ENCODE measurements at places on chromosomes 3 and 15.

DNA sequence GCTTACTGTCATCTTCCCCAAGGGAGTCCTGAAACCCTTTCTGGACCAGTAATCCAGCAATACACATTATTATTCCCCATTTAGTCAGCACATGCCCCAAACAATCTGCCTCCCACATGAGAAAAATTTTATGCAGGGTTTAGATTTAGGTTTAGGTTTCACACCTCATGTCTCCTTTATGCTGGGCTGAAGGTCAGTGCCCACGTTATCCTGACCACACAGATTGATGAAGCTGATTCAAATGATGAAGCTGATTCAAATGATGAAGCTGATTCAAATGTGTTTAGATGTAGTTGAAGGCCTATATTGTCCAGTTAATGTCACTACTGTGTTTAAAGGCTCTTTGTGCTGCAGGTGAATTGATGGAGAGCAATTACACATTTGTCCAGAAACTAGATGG lies 18.1 kb upstream of the ZBED2 start:
- DNase-seq: no peak

- DNase-seq: no peak
These were observed 103.4 kb downstream of the ARRDC4 start for GRCh38 chr15:98063871-98064270.

GRCh38 chr15:61994216-61994615 lies 66.0 kb downstream of the VPS13C start:
- no peak for DNase-seq

DNA sequence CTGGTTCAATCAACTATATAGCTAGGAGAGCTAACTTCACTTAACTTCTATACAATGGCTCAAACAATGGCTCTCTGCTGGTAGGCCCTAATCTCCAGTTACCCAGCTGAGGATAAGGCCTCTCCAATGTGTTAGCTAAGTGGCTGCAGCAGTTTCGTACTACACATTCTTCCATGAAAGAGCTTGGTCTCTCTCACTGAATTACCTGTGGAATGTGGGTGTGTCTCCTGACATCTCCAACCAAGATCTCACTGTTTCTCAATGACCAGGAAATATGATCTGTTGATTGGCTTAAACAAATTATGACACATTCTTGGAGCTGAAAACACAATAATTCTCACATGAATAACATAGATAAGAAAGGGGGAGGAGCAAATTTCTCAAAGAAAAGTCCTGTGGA lies 169.8 kb upstream of the ROBO1 start:
- no peak for DNase-seq

DNA sequence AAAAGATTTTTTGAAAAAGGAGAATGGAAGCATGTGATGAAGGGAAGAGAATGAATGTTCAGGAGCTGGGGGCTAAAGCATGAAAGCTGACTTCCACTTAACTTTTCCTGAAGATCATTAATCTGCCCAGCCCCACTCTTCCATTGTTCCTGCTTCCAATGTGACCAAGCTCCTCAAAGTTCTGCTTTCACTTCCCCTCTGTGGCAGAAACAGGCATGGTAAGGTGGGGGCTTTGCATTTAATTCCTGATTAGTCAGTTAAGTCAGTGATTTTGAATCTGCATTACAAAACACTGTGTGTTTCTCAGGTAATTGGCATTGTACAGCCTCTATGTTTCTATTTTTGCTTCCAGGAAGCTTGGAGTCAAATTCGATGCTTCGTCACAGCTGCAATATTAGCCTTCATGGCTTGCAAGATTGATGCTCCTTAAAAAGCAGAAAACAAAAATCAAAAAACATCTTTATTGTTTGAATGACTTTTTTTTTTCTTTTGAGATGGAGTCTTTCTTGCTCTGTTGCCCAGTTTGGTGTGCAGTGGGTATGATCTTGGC lies 7.3 kb upstream of the TM6SF1 start:
- no peak for DNase-seq

GRCh38 chr3:52225452-52226228 lies at the start of gene TLR9:
TSS of gene TLR9 (minus strand) at chr3:52225645. CDS start at chr3:52225529, 116 bp downstream.
- DNase-seq: peak; percentile 82

DNA sequence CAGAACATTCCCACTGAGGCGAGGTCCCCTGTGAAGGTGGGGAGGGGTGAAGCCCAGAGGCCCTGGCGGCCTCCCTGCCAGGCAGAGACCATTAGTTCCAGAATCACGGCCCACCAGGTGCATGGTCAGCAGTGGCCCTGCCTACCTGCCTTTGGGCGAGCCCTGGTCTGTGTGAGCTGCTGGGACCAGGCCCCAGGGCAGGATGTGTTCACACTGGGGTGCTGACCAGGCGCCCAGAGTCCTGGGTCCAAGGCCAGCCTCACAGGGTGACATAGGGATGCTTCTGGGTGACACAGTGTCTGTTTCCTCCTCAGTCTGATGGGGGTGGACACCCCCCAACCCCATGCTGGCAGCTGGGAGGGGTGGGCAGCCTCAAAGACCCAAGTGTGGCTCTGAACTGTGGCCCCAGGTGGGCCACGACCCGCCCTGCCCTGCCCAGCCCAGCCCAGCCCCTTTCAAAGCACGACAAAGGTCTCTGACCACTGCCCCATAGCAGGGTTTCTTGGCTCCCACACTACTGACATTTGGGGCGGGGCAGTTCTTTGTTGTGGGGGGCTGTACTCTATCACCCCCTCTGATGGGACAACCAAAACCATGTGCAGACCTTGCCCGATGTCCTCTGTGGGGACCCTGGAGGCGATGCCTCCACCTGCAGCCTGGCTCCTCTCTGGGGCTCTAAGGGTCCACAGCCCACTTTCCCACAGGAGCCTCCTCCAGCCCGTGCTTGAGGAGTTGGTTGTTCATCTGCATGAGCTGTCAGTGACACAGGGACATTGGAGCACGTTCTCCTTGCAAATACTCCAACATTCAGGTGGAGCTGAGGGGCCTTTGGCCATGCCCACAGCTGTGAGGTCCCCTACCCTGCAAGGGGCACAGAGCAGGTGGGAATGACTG lies 44.8 kb upstream of the SLC41A3 start:
- no peak for DNase-seq

- DNase-seq: no peak
These were observed 52.2 kb upstream of the STXBP5L start for GRCh38 chr3:120855665-120856437.

DNA sequence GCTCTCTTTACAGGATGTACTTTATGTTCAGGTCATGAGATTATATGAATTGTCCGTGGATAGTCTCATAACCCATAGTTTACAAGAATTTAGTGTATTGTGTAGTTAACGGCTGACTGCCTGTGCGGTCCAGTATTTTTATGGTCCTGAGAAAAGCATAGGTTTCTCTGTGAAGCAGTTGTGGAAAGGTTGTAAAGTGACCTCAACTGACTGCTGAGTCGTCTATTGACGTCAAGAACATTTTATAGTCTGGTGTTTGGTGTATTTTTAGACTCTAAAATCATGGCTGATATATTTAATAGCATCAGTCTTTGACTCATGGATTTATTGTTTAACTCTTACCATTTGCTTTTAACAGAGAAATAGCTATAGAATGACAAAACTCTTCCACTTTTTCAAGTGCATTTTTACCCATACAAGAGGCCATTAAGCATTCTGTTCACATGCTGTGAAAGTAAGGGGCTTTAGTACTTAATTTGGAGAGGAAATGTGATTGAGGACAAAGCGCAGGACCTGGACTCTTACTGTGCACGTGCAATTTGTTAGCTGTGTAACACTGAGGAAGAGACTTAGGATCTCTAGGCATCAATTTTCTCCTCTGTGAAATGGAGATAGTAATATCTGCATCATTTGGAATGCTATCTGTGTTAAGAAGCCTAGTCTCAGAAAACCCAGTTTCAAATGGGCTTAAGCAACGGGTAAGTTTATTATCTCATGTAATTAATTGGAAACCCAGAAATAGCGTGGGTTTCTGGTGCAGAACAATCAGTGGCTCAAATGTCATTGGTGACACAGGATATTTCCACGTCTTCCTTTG lies 240.8 kb downstream of the NFKBIZ start:
- DNase-seq: no peak

DNA sequence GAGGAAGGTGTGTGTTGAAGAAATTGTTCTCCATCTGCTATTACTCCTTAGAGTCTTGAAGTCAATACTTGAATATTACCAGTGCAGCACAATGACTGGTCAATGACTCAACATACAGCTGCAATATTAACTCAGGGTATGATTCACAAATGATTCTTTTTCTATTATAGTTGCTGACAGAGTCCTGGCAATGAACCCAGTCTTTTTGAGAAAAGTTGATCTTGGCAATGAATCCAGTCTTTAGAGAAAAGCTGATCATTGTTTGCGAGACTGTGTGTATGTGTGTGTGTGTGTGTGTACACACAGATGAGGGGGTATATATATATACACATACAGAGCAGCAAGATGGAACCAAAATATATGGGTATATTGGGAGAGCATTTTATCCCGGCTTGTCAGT lies 315.1 kb downstream of the ZNF385D start:
- no peak for DNase-seq

DNA sequence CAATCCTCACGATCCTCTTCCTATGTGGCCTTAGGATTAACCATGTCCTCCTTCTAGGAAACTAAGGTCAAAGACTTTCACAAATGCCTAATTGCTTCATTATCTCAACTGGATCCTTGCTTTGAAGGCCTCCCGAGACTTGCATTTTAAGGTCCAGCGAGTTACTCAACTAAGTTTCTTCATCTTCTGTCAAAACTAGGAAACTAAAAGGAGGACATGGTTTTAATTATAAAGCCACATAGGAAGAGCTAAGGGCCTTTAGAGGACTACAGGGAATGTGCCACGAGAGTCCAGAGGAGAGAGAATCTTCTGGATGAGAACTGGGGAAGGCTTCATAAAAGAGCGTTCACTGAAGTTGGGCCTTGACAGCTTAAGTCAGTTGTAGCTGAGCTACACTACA lies 87.8 kb upstream of the LPP start:
- DNase-seq: no peak

GRCh38 chr3:100047455-100048141 lies 66.7 kb downstream of the FILIP1L start:
- no peak for DNase-seq

DNA sequence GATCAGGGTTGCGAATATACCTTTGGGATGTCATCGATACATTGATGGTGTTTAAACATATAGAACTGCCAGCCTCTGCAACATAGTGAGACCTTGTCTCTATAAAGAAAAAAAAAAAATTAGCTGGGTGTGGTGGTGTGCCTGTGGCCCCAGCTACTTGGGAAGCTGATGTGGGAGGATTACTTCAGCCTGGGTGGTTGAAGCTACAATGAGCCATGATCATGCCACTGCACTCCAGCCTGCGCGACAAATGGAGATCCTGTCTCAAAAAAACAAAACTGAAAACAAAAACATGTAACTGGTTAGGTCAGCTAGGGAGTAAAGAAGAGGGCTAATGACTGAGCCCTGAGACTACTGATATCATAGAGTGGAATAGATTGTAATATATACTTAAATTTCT lies 30.7 kb upstream of the MGA start:
- DNase-seq: no peak

- DNase-seq: no peak
These were observed 236.5 kb downstream of the RPLP1 start for GRCh38 chr15:69689133-69689532.

DNA sequence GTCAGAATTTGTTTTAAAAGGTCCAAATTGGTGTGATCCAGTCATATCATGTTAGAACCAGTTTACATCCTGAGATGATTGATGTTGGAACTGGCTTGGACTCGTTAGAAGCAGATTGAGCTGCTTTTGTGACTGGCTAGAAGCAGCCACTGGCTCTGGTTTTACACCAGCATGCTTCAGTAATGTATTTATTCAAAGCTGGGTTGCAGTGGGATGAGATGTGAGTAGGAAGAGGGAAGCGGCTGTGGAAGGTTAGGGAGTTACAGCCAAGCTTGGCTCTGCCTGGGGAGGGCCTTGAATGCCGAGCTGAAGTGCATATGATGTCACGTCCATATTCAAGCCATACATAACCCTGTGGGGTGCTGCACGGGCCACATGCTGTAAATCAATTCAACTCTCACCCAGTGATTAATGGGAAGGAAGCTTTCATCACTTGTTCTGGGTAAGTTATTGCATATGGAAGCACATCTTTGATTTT lies 104.0 kb upstream of the SMAD3 start:
- no peak for DNase-seq

- no peak for DNase-seq
These were observed 53.7 kb downstream of the RGMA start for GRCh38 chr15:93035092-93035915.

DNA sequence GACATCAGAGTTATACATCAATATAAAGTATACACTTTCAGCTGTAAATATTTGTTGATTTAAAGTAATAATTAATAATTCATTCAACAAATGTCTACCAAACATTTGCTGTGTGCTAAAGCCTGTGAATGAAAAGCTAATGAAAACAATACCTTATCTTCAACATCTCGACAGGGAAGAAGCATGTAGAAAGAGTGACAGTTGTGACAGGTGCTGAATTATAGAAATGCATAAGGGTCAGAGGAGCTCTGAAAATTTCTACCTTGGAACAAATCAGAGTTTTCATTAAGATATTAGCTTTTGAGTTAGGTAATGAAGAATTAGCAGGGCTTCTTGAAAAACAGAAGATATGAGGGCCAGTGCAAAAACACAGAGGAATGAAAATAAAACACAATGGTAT lies 739.2 kb downstream of the VGLL3 start:
- no peak for DNase-seq

DNA sequence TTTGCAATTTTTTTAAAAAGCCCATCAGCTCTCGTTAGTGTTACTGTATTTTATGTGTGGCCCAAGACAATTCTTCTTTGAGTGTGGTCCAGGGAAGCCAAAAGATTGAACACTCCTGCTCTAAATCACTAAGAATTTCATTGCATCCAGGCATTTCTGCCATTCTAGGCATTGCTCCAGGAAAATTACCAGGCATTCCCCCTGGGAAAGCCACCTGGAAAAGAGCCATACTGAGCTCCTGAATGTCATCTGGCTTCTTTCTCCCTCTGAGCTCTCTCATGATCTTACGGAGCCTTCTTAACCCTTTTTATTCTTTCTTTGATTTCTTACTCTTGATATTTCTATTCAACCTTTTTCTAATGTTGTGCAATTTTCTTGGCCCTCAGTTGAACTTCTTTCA lies 202.2 kb downstream of the DOCK3 start:
- no peak for DNase-seq

DNA sequence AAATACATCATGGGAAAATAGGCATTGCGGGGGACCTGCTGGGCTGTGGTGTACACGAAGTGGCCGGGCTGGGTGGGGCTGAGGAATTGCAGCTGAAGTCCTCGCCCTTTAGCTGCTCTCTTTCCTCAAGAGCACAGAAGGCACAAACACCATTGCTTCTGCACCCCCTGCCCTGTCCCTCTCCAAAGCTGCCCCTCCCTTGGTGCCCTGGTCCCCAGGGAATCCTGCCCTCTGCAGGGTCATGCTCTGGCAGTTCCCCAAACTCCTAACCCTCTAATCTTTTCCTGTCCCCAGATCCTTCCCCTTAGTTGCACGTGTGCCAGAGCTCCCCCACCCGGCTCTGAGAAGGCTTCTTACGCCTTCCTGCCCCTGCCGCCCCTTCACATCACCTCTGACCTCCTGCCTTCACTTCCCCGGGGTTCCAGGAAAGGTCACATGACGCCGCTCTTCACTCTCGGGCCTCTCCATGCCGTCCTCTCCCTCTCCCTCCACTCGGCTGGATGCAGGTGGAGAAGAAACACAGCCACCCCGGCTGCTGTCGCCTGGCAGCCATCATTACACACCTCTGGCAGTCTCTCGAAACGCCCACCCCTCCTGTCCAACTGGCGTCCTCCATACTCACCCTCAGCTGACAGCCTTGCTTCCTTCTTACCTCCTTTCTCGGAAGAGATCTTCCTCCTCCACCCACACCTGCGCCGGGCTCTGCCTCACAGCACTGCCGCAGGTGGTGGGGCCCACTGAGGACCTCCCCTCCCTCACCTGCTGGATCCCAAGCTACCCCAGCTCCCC lies 6.9 kb upstream of the PCSK6 start:
- DNase-seq: no peak

GRCh38 chr15:89103481-89104171 lies 15.4 kb downstream of the ABHD2 start:
- DNase-seq: no peak
